ENCODE measurements at places on chromosomes 7 and 10. TPM values are rescaled to one million over a fixed set of nuclear protein-coding genes. Genes with fewer than 3 reads are reported as not detected.

Gene TMEM176B
- not detected for total RNA-seq

Gene AKR1E2
- total RNA-seq: 4.9 TPM

Gene LLCFC1
- not detected for total RNA-seq

GRCh38 chr7:5594616-5595544, 171.2 kb upstream of the TNRC18 start:
- DNase-seq: no peak
- H3K4me3 ChIP-seq: peak overlapping the region; percentile 96
- peaks cover 56% of the 10 kb centered on the region for H3K4me1 ChIP-seq
- H3K36me3 ChIP-seq: peaks cover 10% of the 10 kb centered on the region

Gene CTAGE4
- not detected for total RNA-seq

GRCh38 chr10:116774728-116775151, 32.4 kb upstream of the HSPA12A start:
- H3K4me1 ChIP-seq: peaks cover 20% of the 10 kb centered on the region
- DNase-seq: no peak
- H3K36me3 ChIP-seq: no peaks in the 10 kb centered on the region
- peaks cover 1% of the 10 kb centered on the region for H3K27me3 ChIP-seq
- H3K27ac ChIP-seq: no peak overlapping the region

Gene EPO
- total RNA-seq: not detected

- H3K4me1 ChIP-seq: peaks cover 25% of the 10 kb centered on the region
- H3K27ac ChIP-seq: no peak overlapping the region
- peaks cover 2% of the 10 kb centered on the region for H3K27me3 ChIP-seq
These were observed 37.4 kb downstream of the GOT1 start for GRCh38 chr10:99393036-99393435.

Gene LRWD1
- total RNA-seq: 16.7 TPM

Gene OIT3
- total RNA-seq: 0.17 TPM

DNA sequence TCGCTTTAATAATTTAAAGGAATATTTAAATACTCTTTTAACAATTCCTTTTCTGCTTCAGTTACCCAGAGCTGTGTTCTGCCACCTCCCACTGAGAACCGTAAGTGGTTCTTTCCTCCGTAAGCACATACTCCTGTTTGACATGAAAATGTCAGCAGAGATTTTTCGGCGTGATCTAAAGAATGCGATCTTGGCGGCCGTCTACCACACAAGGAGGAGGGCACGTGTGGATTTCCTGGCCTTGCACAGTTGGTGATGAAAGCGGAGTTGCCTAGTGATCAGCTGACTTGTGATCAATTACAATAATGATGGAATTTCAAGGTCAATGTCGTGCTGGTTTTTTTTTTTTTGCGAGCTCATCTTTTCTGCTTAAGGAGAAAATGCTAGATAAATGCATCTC, 35.6 kb upstream of the INSIG1 start:
- H3K4me3 ChIP-seq: no peak overlapping the region
- H3K4me1 ChIP-seq: peaks cover 19% of the 10 kb centered on the region
- peaks cover 4% of the 10 kb centered on the region for H3K27me3 ChIP-seq
- DNase-seq: no peak
- no peaks in the 10 kb centered on the region for H3K36me3 ChIP-seq

- H3K27ac ChIP-seq: no peak overlapping the region
- H3K4me1 ChIP-seq: no peaks in the 10 kb centered on the region
- no peak for DNase-seq
- H3K36me3 ChIP-seq: peaks cover 2% of the 10 kb centered on the region
- H3K27me3 ChIP-seq: peaks cover 39% of the 10 kb centered on the region
These were observed 900 bp downstream of the CDHR1 start for GRCh38 chr10:84195044-84195830.

- no peak for DNase-seq
- H3K27ac ChIP-seq: no peak overlapping the region
- H3K27me3 ChIP-seq: peaks cover 48% of the 10 kb centered on the region
- H3K4me3 ChIP-seq: no peak overlapping the region
- H3K4me1 ChIP-seq: no peaks in the 10 kb centered on the region
These were observed 7.1 kb downstream of the FGF8 start for GRCh38 chr10:101768791-101769170.

DNA sequence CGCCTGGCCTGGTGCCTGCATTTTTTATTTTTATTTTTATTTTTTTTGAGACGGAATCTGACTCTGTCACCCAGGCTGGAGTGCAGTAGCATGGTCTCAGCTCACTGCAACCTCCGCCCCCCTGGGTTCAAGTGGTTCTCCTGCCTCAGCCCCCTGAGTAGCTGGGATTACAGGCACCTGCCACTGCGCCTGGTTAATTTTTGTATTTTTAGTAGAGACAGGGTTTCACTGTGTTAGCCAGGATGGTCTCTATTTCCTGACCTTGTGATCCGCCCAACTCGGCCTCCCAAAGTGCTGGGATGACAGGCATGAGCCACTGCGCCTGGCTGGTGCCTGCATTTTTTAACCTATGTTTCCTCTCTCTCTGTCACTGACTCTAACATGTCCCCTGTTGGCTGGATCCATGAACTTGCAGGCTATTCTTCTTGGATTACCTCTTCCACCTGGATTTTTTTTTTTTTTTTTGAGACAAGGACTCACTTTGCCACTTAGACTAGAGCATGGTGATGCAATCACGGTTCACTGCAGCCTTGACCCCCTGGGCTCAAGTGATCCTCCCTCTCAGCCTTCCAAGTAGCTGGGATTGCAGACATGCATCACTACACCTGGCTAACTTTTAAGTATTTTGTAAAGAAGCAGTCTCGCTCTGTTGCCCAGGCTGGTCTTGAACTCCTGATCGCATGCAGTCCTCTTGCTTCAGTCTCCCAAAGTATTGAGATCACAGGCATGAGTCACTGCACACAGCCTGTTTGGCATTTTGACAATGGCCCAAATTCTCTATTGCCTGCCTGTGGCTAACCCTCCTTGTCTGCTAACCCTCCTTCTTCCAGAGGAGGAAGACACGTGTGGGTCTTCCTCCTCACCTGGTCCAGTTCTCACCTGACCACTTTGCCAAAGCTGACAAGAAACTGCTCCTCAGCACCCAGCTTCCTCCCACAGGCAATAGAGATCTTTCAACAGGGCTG, 23.0 kb upstream of the PRPF18 start:
- H3K27me3 ChIP-seq: peaks cover 17% of the 10 kb centered on the region
- H3K4me3 ChIP-seq: no peak overlapping the region
- no peak for DNase-seq

GRCh38 chr10:70212879-70213278, 20.4 kb downstream of the PPA1 start:
- H3K4me3 ChIP-seq: no peak overlapping the region
- peak overlapping the region; percentile 91 for H3K27ac ChIP-seq
- DNase-seq: no peak
- peaks cover 10% of the 10 kb centered on the region for H3K4me1 ChIP-seq

- no peak overlapping the region for H3K4me3 ChIP-seq
- DNase-seq: no peak
- peaks cover 6% of the 10 kb centered on the region for H3K4me1 ChIP-seq
- H3K36me3 ChIP-seq: peaks cover 2% of the 10 kb centered on the region
- H3K27ac ChIP-seq: no peak overlapping the region
These were observed 34.7 kb downstream of the GSDME start for GRCh38 chr7:24722386-24723177.

DNA sequence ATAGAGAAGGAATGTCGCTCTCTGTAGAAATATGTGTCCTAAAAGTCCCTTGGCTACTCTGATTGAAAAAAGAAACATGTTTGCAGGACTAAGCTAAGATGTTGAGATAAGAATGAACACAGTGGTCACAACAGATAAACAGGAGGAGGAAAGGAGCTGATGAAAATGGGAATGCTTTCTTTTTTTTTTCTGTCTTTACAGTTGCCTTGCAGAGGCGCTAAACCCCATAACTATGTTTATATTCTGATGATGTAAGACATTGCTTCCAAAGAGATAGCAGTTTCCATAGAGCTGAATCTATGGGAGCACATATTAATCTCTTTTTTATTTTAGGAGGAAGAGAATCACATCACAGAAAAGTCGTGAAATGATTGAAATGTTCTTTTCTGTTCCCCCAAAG, 153.5 kb upstream of the LYZL1 start:
- H3K36me3 ChIP-seq: no peaks in the 10 kb centered on the region
- H3K27ac ChIP-seq: no peak overlapping the region
- H3K27me3 ChIP-seq: no peaks in the 10 kb centered on the region
- no peak overlapping the region for H3K4me3 ChIP-seq

Gene DNAJC9
- 17.6 TPM for total RNA-seq

- H3K27me3 ChIP-seq: no peaks in the 10 kb centered on the region
- peaks cover 14% of the 10 kb centered on the region for H3K36me3 ChIP-seq
- H3K4me3 ChIP-seq: no peak overlapping the region
- H3K4me1 ChIP-seq: peaks cover 9% of the 10 kb centered on the region
- DNase-seq: no peak
These were observed 117.8 kb downstream of the MICU1 start for GRCh38 chr10:72508033-72508432.

Gene EIF5AL1
- 0.17 TPM for total RNA-seq

GRCh38 chr7:90432752-90433151, 29.5 kb downstream of the CLDN12 start:
- no peaks in the 10 kb centered on the region for H3K4me1 ChIP-seq
- DNase-seq: no peak
- H3K27ac ChIP-seq: no peak overlapping the region
- H3K4me3 ChIP-seq: no peak overlapping the region
- H3K36me3 ChIP-seq: peaks cover 8% of the 10 kb centered on the region

GRCh38 chr10:22690158-22690557, 24.2 kb downstream of the PIP4K2A start:
- no peak overlapping the region for H3K4me3 ChIP-seq
- no peak for DNase-seq
- H3K4me1 ChIP-seq: peaks cover 26% of the 10 kb centered on the region
- no peak overlapping the region for H3K27ac ChIP-seq
- H3K36me3 ChIP-seq: no peaks in the 10 kb centered on the region
- no peaks in the 10 kb centered on the region for H3K27me3 ChIP-seq

Gene LHFPL3
- not detected for total RNA-seq

- H3K27ac ChIP-seq: no peak overlapping the region
- no peak overlapping the region for H3K4me3 ChIP-seq
- peaks cover 2% of the 10 kb centered on the region for H3K27me3 ChIP-seq
- DNase-seq: no peak
- no peaks in the 10 kb centered on the region for H3K36me3 ChIP-seq
These were observed 92.9 kb upstream of the DUSP5 start for GRCh38 chr10:110404825-110405224.

Gene MYL10
- total RNA-seq: 5.1 TPM

DNA sequence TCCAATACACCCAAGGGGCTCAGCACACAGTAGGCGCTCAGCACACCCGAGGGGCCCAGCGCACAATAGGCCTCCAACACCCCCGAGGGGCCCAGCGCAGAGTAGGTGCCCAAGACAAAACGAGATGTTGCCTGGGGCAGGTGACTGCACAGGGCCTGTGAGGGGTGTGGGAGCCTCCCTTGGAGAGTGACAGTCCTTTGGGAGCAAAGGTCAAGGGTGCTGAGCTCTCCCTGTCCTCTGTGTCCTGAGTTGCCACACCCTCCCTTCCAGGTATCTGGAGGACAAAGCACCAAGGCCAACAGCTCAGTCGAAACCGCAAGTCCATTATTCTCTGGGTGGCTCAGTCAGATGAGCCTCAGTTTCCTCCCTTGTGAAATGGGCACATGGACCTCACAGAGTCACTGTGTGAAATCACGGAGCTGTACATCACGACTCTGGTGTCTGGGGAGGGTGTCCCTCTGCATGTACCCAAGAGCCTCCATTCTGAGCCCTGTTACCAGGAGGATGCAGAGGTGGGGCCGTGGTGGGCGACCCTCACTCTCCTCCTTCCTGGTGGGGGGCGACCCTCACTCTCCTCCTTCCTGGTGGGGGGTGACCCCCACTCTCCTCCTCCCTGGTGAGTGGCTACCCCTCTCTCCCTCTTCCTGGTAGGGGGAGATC, 81.3 kb downstream of the FOXL3 start:
- H3K27me3 ChIP-seq: no peaks in the 10 kb centered on the region
- H3K4me1 ChIP-seq: peaks cover 9% of the 10 kb centered on the region
- H3K36me3 ChIP-seq: no peaks in the 10 kb centered on the region
- H3K27ac ChIP-seq: no peak overlapping the region

Gene FRG2B
- not detected for total RNA-seq

GRCh38 chr10:49689882-49690510, 10.5 kb downstream of the C10orf53 start:
- no peak overlapping the region for H3K27ac ChIP-seq
- no peaks in the 10 kb centered on the region for H3K4me1 ChIP-seq
- no peak for DNase-seq
- no peaks in the 10 kb centered on the region for H3K36me3 ChIP-seq
- H3K27me3 ChIP-seq: peaks cover 48% of the 10 kb centered on the region

DNA sequence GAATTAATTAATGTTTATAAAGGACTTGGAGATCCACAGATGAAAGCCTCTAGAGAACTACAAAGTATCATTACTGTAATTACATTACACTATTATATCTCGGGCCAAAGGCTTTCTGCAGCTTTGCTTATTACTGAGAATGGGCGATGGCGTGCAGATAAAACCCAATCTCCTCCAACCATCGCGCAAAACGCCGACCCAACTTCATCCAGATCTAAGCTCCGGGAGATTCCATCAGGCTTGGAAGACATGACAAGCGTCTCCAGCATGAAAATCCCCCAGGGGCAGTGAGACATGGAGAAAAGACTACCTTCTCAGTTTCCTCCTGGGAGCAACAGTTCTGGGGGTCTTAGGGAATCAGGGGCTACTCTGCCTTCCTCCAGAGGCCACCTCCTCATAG, 42.2 kb upstream of the CUX1 start:
- H3K27ac ChIP-seq: no peak overlapping the region
- H3K36me3 ChIP-seq: peaks cover 2% of the 10 kb centered on the region
- peaks cover 2% of the 10 kb centered on the region for H3K4me1 ChIP-seq
- H3K27me3 ChIP-seq: peaks cover 20% of the 10 kb centered on the region
- no peak for DNase-seq
- no peak overlapping the region for H3K4me3 ChIP-seq

Gene ZC3HAV1L
- not detected for total RNA-seq

Gene ZNF394
- 21.2 TPM for total RNA-seq

Gene MYO3A
- total RNA-seq: not detected

Gene LIPJ
- not detected for total RNA-seq

Gene OPN4
- total RNA-seq: not detected

- H3K27ac ChIP-seq: no peak overlapping the region
- no peak for DNase-seq
- peaks cover 12% of the 10 kb centered on the region for H3K4me1 ChIP-seq
- H3K27me3 ChIP-seq: no peaks in the 10 kb centered on the region
These were observed 74.5 kb upstream of the VKORC1L1 start for GRCh38 chr7:65798111-65799075.

Gene STEAP1B
- total RNA-seq: 4.2 TPM

DNA sequence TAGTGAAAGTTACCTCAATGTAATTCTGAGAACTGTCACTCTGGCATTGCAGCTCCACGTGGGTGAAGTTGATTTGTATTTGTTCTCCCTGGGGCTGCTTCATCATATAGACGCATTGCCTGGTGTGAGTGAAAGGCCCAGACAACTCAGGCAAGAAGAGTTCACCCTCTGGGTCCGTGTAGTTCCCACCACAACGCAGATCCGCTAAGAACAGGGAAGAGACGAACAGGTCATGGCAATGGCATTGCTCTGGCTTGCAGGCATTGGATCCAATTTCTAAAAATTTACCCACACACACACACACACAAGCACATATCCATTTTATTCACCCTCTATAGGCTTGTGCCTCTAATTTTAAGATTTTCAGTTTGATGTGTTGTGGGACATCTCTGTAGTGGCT, 45.4 kb downstream of the CUBN start:
- no peak overlapping the region for H3K27ac ChIP-seq
- H3K36me3 ChIP-seq: no peaks in the 10 kb centered on the region
- no peaks in the 10 kb centered on the region for H3K27me3 ChIP-seq
- no peak overlapping the region for H3K4me3 ChIP-seq
